ENCODE measurements at places on chromosomes 1 and 21.

GRCh38 chr1:33576821-33577599, 104.6 kb downstream of the ZSCAN20 start:
- no peak overlapping the region for H3K4me3 ChIP-seq
- H3K4me1 ChIP-seq = no peaks in the 10 kb centered on the region
- DNase-seq = no peak

DNA sequence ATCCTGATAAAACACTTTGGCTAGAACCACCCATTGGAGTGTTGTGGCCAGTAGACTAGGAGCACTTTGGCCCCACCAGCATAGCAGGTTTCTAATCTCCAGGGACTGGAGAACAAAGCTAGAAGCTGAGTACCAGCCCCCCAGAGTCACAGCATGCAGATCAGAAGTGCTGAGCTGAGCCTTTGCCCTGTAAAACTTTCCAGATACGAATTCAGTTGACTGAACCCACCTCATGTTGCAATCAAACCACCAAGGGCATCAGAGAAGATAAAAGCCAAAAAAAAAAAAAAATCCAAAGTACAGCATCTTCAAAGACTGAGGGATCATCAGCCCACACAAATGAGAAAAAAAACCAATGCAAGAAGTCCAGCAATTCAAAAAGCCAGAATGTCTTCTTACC, 8.7 kb upstream of the CD53 start:
- H3K27ac ChIP-seq = no peak overlapping the region
- DNase-seq = no peak
- H3K27me3 ChIP-seq = no peaks in the 10 kb centered on the region
- peaks cover 19% of the 10 kb centered on the region for H3K4me1 ChIP-seq
- H3K36me3 ChIP-seq = no peaks in the 10 kb centered on the region

- H3K4me1 ChIP-seq = peaks cover 20% of the 10 kb centered on the region
- no peaks in the 10 kb centered on the region for H3K27me3 ChIP-seq
Observed at GRCh38 chr1:21090463-21090862, 86.2 kb downstream of the EIF4G3 start.

DNA sequence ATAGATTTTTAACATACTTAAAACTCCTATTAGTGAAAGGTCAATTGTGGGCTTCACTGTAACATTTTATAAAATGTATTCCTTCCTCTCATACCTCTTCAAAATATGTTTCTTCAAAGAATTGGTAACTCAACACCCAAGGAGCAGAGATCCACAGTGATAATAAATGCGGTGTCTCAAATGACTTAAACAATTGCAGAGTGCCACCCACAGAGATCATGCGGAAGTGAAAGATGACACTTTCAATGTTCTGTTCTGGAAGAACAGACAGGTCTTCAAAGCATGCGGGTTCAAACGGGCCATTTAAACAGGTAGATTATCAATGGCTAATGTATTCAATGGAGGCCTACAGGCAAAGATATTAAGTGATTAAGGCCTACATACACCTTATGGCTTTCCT, 157.0 kb upstream of the GREM2 start:
- H3K4me1 ChIP-seq = no peaks in the 10 kb centered on the region
- H3K4me3 ChIP-seq = no peak overlapping the region
- no peaks in the 10 kb centered on the region for H3K27me3 ChIP-seq
- DNase-seq = no peak
- no peak overlapping the region for H3K27ac ChIP-seq
- no peaks in the 10 kb centered on the region for H3K36me3 ChIP-seq

GRCh38 chr1:47675047-47675675, 237.3 kb downstream of the FOXD2 start:
- H3K27ac ChIP-seq = no peak overlapping the region
- DNase-seq = no peak
- H3K27me3 ChIP-seq = no peaks in the 10 kb centered on the region
- H3K4me1 ChIP-seq = no peaks in the 10 kb centered on the region

DNA sequence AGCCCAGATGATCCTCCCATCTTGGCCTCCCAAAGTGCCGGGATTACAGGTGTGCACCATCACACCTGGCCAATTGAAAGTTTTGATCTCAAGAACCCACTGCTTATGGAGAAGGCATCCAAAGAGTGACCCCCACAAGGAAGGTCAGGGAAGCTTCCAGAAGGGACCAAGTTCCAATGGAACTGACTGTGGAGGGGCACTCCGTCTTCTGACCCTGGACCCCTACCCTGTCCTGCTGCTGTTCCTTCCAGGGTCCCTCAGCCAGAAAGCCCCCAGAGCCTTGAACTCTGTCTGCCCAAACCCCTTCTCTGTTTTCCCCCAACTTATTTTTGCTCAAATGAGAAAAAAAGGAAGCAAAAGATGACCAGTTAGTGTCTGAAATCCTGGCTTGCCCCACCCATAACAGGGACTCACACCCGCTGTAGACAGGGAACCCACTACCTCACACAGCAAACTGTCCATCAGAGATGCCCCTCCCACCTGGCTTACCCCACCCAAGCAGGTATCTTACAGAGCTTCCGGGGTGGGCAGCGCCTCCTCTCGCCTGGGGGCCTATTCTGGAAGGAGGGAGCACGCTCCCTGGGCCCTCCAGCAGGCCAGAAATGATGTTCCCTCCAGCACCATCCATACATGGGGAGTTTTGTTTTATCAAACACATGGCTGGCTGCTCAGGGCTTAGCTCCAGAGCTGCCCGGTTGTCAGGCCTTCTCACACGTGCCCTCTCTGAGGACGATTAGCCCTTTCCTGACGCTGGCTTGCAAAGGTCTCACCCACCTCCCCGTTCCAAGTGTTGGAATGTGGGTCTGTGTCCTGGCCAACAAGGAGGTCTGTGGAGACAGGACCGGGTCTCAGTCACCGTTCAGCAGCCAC, 3.1 kb upstream of the WNT3A start:
- no peak overlapping the region for H3K27ac ChIP-seq
- no peak overlapping the region for H3K4me3 ChIP-seq
- H3K36me3 ChIP-seq = no peaks in the 10 kb centered on the region
- peaks cover 19% of the 10 kb centered on the region for H3K4me1 ChIP-seq

DNA sequence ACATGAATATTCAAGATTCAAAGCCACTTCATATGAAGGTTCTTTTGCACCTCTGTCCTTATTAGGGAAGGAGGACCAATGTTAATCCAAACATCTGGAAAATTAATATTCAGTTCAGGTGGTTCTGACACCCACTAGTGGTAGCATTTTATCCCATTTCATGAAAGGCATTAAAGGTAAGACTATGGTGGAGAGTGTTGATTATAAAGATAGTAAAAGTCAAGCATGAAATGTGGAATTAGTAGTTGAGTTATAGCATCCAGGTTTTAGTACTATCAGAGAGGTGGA, 17.5 kb upstream of the YTHDF2 start:
- peaks cover 4% of the 10 kb centered on the region for H3K36me3 ChIP-seq
- H3K27ac ChIP-seq = no peak overlapping the region
- no peak for DNase-seq

DNA sequence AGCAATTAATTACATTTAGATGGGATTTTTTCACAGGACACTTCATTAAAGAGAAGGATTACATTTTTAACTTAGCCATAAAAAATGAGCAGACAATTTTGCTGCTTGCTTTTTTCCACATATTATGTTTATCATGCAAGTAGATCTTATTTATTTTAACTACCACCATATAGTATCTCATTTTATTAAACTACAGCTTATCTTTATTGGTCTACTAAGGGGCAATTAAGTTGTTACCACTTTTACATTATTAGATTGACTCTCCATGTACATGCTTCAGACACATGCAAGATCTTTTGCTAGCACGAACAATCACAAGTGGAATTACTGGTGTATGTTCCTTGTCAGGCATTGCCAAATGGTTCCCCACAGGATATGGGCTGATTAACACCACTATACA, 99.8 kb upstream of the NFIA start:
- no peaks in the 10 kb centered on the region for H3K36me3 ChIP-seq
- no peak overlapping the region for H3K4me3 ChIP-seq
- H3K27ac ChIP-seq = no peak overlapping the region
- H3K27me3 ChIP-seq = no peaks in the 10 kb centered on the region
- H3K4me1 ChIP-seq = no peaks in the 10 kb centered on the region
- DNase-seq = no peak

DNA sequence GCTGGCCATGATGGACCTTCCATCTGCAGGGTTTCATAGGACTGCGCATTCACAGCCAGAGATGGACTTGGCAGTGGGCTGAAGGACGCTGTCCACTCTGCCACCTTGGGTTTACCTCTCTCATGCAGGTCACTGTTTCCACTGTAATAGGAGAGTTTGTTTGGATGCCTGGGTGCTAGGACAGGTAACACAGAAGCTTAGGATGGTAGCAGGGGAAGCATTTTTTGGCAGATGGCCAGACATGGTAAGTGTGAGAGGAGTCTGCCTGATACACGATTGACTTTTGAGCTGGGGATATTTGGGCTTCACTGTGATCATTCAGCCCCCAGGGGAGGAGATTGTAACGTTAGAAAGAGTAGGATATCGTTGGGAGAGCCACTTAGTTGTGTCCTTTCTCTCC, 11.8 kb downstream of the PSEN2 start:
- peak overlapping the region; percentile 62 for H3K27ac ChIP-seq
- H3K27me3 ChIP-seq = no peaks in the 10 kb centered on the region
- no peak for DNase-seq

DNA sequence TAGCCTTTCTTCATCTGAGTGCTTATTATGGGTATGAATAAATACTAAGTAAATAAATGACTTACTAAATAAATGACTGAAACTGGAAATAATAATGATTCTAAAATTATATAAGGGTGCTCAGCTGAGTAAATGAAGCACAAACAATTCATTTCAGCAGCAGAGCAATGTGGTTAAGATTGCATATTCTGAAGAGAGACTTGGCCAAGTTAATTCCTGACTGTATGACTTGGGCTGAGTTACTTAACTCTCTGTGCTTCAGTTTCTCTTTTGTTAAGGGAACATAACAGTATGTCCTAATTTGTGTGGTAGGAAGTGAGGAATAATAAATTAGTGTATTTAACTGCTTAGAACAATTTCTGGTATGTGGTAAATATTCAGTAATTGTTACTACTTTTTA, 19.1 kb downstream of the AGL start:
- DNase-seq = no peak
- H3K4me1 ChIP-seq = no peaks in the 10 kb centered on the region
- peaks cover 13% of the 10 kb centered on the region for H3K36me3 ChIP-seq
- H3K27me3 ChIP-seq = no peaks in the 10 kb centered on the region

GRCh38 chr21:40640266-40640789, 206.6 kb downstream of the DSCAM start:
- DNase-seq = no peak
- no peaks in the 10 kb centered on the region for H3K27me3 ChIP-seq
- H3K4me3 ChIP-seq = no peak overlapping the region
- no peaks in the 10 kb centered on the region for H3K36me3 ChIP-seq
- no peaks in the 10 kb centered on the region for H3K4me1 ChIP-seq

- no peaks in the 10 kb centered on the region for H3K27me3 ChIP-seq
- no peaks in the 10 kb centered on the region for H3K36me3 ChIP-seq
- H3K27ac ChIP-seq = no peak overlapping the region
- H3K4me3 ChIP-seq = no peak overlapping the region
Observed at GRCh38 chr1:113135460-113135859, 62.5 kb downstream of the LRIG2 start.

- DNase-seq = no peak
- H3K27ac ChIP-seq = no peak overlapping the region
- peaks cover 20% of the 10 kb centered on the region for H3K4me1 ChIP-seq
- H3K4me3 ChIP-seq = no peak overlapping the region
Observed at GRCh38 chr21:35436899-35437298, 387.8 kb upstream of the RUNX1 start.
